ENCODE measurements at places on chromosomes 6 and 20.

DNA sequence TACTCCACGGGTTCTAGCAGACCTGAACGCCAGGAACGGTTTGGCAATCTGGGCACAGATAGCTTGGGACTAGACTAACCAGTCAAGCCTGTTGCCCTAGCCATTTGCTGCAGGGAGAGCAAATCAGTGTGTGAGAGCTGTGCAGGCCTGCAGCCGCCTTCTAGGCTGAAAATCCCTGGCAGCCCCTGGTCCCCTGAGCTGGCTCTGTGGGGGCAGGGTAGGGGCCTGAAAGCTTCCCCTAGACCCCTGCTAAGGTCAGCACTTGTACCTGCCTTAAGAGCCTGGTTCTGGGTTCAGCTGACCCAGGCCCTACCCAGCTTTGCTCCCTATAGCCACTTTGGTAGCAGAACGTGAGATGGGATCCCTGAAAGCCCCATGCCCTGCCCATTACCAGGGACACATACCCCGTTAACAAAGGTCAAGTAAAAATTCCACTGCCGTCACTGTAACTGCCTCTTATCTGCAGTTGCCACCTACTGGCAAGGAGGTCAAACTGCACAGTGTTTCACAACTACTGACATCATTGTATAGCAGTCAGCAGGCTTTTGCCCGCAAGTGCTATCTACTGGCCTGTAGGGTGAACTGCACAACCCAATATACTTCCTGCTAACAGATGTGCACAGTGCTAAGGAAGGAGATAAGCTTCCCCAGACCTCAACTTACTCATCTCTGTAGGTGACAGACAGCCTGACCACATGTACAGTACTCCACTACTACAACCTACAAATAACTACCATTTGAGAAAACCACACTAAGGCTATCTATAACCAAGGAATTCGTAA lies 95.1 kb upstream of the OLIG3 start:
- DNase-seq = no peak

- DNase-seq = no peak
Observed at GRCh38 chr6:26629359-26629758, 30.2 kb downstream of the ZNF322 start.

DNA sequence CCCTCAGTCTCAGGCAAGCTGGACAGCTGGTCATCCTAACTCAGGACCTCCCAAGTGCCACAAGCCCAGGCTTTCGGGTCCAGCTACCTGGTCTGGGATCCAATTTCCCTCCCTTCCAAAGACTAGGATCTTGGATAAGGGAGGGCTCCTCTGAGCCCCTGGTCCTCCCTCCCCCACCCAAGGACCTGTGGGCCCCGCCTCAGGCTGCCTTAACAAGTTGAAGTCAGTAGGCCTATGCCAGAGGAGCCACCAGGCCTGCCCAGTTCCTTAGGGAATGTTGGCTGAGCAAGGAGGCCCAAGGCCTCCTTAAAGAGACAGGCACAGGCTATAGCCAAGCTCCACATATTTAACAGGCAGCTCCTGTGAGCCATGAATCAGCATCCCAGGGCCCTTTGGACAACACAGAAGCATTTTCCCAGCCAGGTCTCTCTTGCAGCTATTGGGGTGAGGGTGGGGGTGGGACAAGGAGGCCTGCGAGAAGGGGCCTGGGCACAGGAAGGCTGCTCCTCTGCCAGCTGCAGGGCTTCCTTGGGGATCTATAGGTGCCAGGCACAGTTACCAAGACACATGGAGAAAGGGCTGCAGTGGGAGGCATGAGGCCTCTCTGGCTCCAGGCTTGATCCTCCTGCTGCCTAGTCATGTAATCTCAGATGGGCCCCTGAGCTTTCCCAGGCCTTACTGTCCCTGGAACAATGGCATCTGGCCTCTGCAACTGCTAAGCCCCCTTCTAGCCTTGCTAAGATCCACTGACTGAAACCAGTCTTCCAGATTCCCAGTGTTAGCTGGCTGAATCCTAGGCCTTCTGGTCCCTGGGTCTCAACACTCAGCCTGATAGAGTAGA lies 27.4 kb upstream of the NOL4L start:
- no peak for DNase-seq

DNA sequence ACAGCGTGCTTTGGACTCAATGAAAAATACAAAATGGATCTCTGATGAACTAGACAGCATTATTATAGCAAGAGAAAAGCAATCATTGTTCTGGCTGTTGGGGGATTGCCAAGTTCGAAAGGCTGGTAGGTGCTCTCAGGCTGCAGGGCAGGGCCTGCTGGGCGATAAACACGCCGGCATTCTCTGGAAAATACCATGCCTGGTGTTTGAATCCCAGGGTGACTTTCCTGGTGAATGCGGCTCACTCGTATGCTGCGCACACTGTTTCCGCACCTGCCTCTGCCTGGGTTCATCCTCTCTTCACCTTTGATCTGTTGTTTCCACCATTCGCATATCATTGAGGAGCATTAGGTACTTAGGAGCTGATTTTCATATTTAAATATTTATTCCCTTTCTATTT lies 37.4 kb downstream of the GCNT2 start:
- no peak for DNase-seq

DNA sequence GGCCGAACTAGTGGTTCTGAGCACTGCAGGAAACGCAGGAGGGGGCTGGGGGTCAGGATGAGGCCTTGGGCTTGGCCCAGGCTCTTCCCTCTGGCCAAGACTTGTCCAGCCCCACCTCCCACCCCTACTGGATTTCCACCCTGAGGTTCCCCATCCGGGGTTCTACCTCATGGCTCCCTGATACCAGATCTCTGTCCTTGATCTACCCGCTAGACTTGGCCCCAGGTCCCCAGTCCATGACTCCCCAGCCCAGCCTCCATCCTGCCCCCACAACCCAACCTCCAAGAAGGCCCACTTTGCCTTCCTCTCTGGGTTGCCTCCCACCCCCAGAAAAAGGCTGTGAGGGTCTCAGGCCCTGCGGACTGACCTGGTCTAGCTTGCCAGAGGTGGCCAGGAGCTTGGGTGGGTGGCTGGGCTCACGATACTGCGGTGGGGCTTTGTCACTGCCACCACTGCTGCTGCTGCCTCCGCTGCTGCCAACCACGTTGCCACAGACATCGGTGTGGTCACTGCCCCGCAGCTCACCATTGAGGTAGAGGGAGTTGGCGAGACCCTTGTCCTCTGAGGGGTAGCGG lies 6.8 kb upstream of the FASTKD5 start:
- DNase-seq = no peak

DNA sequence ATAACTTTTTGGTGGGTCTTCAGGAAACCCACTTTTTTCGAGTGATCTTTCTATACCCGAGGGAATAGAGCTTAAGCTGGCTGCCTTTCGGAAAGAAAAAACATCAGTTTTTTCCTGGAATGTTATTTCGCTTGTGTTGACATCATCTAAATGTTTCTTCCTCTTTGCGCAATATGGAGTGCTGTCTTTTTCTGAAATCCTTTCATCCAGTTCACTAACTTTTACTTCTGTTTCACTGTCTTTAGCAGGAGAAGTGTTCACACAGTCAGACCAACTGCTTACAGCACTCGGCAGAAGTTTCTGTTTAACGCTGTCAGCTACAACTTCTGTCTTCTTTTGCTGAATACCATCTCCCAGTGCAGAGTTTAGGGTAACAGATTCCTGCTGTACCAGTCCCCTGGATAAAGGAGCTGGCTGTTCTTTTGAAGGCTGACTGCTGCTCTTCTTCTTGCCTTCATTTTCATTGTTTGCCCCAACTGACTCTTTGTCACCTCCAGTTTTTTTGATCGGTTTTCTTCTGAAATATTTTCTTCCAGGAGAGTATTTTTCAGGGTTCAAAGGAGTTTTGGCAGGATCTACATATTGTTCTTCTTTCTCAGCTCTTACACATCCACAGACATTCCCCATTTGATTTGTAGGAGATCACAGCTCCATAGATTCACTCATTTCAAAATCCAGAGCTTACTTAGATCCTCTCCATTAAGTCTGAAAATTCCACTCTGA lies 50.0 kb upstream of the DST start:
- no peak for DNase-seq

GRCh38 chr6:144953552-144954240 lies 668.6 kb downstream of the UTRN start:
- no peak for DNase-seq

DNA sequence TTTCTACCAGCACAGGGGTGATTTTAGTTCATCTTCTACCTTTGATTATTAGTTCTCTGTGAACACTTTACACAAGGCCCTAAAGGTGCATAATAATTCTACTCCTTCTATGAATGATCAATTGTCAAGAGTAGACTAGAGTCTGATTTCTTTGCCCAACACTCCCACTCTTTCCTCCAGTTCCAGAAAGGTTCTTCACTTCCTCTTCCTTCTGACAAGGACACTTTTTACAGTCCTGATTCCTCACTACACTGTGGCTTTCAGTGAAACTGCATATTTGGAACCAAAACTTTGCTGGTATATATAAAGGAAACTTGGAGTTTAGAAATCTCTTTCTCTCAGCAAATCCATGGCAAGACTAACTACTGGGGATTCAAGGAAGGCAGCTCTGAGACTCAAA lies 10.6 kb upstream of the RSPO3 start:
- DNase-seq = no peak

- DNase-seq = no peak
Observed at GRCh38 chr6:26280407-26280806, 84.6 kb upstream of the BTN3A2 start.

- DNase-seq = no peak
Observed at GRCh38 chr6:145423936-145424335, 311.4 kb downstream of the EPM2A start.

- no peak for DNase-seq
Observed at GRCh38 chr20:48214601-48215000, 429.3 kb upstream of the SULF2 start.

- DNase-seq = no peak
Observed at GRCh38 chr6:105902401-105903031, 183.6 kb upstream of the PRDM1 start.

DNA sequence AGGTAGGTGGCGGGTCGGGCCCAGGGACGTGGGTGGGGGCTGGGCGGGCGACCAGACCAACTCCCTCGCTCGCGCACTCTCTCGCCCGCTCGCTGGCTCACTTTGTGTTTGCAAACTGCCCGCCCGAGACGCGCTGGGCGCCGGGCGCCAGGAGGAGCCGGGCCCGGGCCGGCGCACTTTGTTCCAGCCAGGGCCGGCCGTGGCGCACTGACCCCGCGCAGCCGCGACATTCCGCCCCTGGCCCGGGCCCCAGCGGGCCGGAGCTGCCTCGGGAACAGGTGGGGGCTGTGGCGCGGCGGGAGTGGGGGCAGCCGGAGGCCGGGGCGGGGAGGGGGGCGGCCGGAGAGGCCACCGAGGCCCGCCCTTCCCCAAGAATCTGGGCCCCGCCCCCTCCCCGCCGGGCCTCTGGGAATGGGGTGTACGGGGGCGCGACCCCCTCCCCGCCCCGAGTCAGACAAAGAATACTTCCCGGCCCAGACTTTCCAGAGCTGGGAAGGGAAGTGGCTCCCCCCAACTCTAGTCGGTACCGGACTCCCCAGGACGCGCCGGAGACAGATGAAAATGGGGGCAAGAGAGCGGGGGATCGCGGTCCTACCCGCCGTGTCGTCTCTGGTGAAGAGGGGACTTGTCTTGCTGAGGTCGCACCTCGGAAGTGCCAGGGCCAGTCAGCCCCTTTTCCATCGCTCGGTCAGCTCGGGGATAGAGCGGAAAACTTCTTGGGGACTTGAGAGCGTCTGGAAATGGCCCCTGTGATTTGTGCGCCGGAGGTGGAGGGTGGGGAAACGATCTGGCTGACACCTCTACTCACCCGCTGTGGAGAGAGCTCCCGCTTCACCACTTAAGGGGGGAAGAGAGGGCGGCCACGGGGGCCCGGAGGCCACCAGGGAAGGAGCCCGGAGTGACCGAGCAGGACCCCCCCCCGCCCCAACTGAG lies 951 bp downstream of the FOXP4 start:
- DNase-seq = no peak

- DNase-seq = no peak
Observed at GRCh38 chr6:156150391-156150790, 626.8 kb upstream of the ARID1B start.

DNA sequence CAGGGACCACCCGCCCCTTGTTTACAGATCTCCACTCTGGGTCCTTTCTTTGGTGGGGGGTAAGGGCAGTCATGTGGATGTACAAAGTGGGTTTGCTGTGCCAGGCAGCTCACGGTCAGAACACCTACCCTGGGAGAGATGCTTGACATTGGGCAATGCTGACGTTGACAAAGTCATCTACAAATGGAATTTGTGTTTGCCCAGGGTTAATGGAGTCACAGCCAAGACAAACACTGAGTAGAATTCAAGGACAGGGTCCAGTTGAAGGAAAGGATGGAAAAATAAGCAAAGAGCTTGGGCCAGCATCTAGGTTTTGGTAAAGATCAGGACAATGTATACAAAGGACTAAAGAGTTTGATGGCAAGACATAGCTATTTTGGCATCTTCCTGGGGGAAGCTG lies 54.7 kb downstream of the MOCS1 start:
- DNase-seq = no peak

DNA sequence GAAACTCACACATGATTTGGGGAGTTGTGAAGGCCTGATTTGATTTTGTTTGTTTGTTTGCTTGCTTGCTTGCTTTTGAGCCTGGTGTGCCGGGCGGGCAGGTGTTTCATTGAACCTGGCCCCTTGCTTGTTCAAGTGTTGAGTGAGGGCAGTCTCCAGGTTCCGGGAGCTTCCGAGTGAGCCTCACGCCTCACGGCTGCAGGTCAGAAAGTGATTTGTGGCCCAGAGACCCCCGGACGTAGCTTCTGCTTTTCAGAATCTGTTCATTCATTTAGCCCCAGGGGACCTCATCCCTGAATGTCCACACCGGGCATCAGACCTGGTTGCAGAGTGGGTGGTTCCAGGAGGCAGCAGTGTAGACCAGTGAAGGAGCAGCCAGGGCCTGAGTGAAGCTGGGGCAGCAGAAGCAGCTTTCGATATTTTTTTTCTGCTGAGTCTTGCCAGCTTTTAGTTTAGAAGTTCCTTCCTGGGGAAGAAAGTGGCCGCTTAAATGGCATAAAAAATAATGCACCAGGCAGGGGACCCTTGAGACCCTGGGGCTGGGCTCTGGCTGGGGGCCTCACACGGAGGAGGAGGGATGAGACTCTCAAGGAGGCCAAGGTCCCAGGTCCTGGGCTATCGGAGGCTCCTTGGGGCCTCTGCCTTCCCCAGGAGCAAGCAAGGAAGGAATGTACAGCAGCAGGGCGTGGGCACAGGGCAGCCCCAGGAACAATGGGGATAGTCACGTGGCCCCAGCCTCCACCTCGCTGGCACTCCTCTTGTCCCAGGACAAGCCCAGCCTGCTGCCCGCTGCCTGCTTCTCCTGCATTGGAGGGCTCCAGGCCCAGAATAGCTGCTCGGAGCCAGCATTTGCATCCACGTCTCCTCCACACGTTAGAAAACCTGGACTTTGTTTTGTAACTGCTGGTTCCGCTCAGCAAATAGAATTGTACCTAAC lies 89.2 kb upstream of the BHLHE23 start:
- DNase-seq = no peak

DNA sequence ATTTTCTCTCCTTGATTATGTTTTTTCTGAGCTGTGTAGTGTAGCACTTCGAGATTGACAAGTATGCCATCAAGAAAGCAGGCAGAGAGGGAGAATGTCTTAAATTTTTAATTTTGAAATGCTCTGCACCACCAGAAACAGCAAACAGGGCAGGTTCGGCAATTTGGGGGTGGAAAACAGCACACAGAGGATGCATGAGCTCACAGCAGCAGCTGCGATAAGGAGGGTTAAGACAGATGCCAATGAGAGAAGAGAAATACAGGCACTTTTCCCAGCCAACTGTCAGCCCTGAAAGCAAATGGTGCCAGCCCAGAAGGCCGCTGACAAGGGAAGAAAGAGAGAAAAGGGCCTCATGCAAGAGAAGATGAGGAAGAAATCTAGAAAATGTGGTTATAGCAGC lies 15.1 kb upstream of the SNRPB2 start:
- no peak for DNase-seq

Measured in activated T-helper 1 cell treated with anti-CD3 and anti-CD28 coated beads, Interleukin-2, amount 50 U/mL, for 16 hours (primary cell).